ENCODE measurements at places on chromosomes 3 and 15.

GRCh38 chr15:93312891-93313486 is 224.0 kb upstream of the RGMA start:
- no peak for DNase-seq

- no peak for DNase-seq
Measured at GRCh38 chr3:72636969-72637597, 211.2 kb downstream of the SHQ1 start.

- no peak for DNase-seq
Measured at GRCh38 chr3:150055332-150055731, 84.6 kb upstream of the PFN2 start.

DNA sequence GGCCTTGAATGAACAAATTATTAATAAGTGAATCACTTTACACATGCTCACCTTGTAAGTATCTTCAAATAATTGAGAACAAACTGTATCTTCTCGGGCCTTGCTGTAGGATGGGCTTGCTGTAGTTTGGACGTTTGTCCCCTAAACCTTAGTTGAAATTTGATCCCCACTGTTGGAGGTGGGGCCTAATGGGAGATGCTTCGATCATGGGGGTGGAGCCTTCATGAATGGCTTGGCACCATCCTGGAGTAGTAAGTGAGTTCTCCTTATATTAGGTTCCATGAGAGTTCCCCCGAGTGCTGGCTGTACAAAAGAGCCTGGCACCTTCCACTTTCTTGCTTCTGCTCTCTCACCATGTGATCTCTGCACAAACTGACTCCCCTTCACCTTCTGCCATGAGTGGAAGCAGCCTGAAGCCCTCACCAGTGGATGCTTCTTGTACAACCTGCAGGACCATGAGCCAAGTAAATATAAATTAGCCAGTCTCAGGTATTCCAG is 29.3 kb downstream of the PIGB start:
- DNase-seq: no peak

DNA sequence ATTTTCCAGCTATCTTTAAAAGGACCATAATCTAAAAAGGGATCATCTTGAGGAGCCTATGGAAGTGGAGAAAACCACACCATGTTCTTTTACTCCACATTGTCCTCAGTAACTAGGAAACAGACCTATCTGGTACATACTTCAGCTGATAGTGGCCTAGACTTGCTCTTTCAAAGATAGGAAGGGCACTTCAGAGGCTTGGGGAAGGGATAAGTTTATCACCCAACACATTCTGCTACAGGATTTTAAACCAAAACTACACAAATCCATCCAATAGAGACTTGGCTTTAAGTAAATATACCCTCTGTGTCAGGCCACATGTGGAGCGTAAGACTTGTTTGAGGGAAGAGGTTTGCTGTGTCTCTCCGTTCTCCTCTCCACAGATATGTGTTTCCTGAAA is 35.4 kb downstream of the CP start:
- DNase-seq: no peak

- no peak for DNase-seq
Measured at GRCh38 chr15:52464478-52464877, 64.2 kb downstream of the MYO5A start.

GRCh38 chr3:119497820-119498185 is 544 bp upstream of the TIMMDC1 start:
- DNase-seq: no peak

- no peak for DNase-seq
Measured at GRCh38 chr3:55218577-55218976, 268.5 kb downstream of the WNT5A start.

GRCh38 chr3:79297245-79297960 is 470.4 kb downstream of the ROBO1 start:
- DNase-seq: no peak

GRCh38 chr3:29601861-29602585 is 321.2 kb downstream of the RBMS3 start:
- DNase-seq: no peak

DNA sequence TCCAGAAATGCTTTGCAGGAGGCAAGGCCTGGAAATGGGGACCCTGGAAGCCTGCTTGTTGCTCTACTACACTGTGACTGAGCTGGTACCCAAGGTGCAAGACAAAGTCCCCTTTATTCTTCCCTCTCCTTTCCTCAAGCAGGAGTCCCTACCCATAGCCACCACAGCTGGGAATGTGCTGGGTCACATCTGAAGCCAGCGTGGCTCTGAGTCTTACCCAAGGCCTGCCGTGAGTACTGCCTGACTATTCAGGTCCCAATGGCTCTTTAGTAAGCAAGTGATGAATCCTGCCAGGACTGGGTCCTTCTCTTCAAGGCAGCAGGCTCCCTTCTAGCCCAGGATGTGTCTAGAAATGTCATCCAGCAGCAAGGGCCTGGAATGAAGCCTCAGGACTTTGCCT is 9.6 kb upstream of the RAD51 start:
- DNase-seq: no peak

DNA sequence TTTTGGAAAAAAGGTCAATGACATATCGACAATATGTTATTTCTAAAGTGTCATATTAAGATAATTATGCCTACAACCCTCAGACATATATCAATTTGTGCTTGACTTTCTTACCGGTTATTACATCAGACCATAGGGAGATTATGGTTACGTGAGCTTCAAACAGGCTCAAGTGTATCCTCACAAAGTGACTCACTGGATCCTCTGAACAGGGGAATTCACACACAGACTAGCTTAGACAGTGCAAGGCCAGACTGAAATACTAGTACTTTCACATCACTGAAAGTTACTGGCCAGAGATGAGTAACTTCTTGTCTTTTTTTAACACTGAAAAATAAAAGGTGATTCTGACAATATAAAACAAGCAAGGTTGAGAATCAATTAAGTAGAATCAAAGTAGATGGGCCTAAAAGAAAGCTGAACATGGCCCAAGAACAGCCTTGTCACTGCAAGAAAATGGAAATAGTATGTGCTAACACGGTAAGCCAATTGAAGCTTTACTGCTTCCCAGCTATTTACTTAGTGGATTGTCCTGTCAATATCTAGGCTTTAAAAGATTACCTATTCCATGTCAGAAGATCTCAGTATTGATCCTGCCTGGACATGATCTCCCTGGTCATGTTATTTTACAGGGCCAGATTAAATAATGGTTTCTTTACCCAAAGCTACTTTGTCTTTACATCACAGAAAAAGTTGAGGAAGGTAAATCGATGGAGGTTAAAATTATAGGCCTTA is 848.6 kb downstream of the ROBO1 start:
- DNase-seq: no peak

GRCh38 chr15:51198701-51199232 is 104.1 kb upstream of the TNFAIP8L3 start:
- DNase-seq: no peak

Data from T-helper 9 cell (primary cell).